ENCODE measurements at places on chromosomes 11 and 22.

- peak; percentile 73 for DNase-seq
Observed at GRCh38 chr11:10909141-10909883, 51.5 kb upstream of the ZBED5 start.

DNA sequence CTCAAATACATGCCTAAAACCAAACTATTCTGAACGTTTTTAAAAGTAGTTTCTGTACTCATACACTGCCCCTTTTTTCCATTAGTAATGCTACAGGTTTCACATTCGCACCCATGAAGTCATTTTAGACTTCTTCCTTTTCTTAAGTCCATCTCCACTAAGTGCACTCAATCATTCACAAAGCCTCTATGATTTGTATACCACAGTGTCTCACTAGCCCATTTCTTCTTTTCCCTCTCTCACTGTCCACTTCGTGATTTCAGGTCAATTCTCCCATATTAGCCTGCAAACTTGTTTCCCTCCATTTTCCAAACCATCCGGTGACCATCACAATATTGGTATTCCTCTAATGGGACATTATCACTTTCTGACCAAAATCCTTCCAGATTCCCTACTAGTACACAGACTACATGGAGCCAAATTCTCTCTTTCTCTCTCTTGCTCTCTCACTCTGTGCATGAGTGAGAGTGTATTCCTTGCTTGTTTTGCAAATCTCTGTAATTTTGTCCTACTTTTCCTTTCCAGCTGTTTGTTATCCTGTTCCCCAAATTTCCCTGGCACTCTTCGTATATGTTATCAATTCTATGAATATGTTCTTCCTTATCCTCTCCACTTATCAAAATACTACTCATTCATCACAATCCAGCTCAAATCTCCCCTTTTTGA lies 3.4 kb upstream of the ZC3H12C start:
- no peak for DNase-seq

DNA sequence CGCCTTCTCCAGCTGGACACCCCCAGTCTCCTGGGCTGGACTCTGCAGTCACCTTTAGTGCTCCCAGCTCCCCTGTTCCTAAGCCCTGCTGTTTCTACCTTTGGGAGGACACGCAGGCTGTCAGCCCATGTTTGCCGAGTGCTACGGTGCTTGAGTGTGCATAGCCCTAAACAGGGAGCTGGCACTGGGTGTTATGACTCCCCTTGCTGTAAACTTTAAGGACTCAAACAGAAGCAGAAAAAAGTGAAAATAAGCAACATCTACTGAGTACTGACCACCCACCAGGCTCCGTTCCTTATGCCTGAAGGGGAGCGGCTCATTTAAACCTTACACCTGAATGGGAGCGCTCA lies 7.3 kb upstream of the APOBEC3B start:
- no peak for DNase-seq

GRCh38 chr11:69219991-69220390 lies 64.3 kb downstream of the SMIM38 start:
- DNase-seq: no peak

GRCh38 chr11:125341676-125342075 lies 154.4 kb downstream of the FEZ1 start:
- DNase-seq: no peak

DNA sequence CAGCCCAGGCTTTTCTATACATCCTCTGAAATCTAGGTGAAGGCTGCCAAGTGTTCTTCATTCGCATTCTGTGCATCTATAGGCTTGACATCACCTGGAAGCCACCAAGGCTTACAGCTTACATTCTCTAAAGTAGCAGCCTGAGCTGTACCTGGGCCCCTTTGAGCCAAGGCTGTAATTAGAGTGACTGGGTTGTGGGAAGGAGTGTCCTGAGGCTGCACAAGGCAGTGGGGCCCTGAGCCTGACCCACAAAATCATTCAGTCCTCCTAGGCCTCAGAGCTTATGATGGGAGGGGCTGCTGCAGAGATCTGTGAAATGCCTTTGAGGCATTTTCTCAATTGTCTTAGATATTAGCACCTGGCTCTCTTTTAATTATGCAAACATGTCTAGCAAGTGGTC lies 33.0 kb upstream of the RDX start:
- no peak for DNase-seq

DNA sequence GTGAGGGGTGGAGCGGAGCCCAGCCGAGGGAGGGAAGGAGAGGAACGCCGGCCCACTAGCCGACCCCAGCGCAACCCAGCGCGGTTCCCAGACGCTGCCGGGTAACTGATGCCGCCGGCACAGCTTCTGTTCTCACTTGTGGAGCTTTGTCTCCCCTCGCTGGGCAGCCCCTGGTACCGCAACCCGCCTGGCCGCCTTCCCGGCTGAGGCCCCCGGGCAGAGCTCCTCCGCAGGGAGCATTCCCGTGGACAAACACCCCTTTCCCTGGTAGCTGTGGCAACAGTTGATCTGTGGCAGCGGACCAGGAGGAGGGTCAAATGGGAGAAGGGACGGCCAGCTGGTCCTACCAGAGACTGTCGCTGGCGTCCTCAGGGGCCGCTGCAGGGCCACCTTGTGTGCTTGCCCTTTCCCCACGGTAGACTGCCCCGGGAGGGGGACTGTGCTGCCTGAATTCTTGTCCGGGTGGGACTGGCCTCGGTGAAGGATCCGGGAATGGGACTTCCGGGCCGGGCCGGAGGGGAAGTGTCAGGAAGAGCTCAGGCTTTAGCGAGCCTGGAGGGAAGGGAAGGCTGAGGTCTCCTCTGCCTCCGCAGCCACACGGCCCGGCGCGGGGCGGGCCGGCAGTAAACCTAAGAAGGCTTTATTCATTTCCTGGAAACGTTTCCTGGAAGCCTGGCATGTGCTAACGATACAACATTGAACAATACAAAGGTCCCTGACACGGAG lies 468.0 kb downstream of the OPCML start:
- DNase-seq: peak; percentile 27

DNA sequence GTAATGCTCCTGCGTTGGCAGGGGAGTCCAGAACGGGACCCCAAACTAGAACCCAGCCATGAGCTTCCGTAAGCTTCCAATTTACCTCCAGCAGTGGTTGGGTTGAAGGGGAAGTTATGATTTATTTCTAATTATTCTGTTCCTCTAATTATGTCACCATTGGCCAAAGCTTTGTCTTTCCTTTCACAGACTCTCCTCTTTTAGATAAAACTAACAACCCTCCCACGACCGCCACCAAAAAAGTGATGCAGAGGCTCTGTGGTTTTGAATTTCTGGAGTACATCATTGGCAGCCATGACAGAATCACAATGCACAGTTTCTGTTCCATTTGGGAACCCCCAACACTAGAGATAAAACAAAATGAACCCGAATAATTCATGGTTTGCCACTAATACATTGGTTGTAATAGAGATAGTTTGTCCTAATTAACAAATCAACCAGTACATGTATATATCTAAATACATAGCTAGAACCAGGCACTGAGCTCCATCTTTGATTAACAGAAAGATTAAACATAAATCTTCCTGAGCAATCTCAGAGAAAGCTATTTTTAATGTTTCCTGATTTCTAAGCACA lies 64.3 kb downstream of the ETS1 start:
- peak; percentile 30 for DNase-seq

GRCh38 chr11:48049036-48049435 lies 68.7 kb downstream of the PTPRJ start:
- DNase-seq: peak; percentile 83
